ENCODE measurements at places on chromosomes 2 and 18.

DNA sequence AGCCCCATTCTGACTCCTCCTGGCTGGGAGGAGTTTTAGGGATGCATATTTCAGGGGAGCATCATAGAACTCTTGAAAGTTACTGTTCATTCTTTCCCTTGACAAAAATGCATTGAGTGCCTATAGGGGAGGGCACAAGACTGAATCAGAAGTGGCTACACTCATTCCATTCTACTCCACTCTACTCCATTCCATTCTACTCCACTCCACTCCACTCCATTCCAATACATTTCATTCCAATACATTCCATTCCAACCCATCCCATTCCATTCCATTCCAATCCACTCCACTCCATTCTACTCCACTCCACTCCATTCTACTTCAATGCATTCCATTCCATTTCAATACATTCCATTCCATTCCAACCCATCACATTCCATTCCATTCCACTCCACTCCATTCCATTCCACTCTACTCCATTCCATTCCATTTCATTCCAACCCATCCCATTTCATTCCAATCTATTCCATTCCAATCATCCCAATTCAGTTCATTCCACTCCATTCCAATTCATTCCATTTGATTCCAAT lies 110.8 kb downstream of the LOXHD1 start:
- no peak for DNase-seq

- DNase-seq = no peak
These were observed 40.7 kb downstream of the SLC39A10 start for GRCh38 chr2:195697681-195698220.

DNA sequence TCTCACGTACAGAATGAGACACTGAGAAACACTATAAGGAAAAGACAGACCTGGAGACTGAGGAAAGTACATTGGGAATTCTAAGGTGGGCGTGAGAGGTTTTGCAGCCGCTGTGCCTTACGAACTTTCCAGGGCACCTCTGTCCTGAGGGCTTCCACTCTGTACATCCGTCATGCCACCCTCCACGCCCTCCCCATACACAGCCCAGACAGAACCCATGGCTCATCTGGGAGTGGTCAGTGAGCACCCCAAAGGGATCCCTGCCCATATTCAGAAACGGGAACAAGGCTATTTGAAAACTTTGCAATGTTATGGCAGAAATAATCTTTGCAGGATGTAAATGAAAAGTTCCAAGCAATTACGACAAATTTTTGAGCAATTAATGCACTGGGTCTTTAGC lies 95.4 kb upstream of the ZNF532 start:
- DNase-seq = no peak

- no peak for DNase-seq
These were observed 33.7 kb upstream of the TAF1B start for GRCh38 chr2:9809448-9810088.

DNA sequence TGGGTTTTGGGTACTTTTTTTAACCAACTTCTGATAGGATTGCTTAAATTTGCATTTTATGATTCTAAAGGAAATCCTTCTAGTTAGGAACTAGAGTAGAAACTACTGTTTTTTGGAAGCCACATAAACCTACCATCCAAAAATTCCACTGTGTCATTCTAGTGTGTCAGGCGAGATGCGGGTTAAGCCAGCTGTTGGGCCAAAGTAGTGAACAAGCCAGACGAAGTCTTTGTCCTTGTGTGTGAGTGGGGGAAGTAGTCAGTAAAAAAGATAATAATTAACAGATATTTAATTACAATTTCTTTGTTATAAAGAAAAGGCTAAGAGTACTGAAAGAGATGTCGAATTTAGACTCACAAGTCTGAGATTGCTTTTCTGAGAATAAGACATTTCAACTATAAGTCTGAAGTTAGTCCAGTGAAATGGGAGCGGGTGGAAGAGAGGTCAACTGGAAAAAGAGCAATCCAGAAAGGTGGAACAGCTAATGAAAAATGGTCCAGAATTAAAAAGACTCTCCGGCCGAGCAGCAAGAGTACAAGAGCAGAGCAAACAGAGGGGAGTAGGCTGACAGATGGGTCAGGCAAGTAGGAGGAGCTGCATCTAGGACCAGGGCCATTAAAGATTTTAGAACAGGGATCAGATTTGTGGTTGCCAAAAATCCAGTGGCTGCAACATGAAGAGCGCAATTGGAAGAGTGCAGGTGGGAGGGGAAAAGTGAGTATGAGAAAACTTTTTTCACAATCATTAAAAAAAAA lies 1.5 kb downstream of the EPB41L5 start:
- no peak for DNase-seq

DNA sequence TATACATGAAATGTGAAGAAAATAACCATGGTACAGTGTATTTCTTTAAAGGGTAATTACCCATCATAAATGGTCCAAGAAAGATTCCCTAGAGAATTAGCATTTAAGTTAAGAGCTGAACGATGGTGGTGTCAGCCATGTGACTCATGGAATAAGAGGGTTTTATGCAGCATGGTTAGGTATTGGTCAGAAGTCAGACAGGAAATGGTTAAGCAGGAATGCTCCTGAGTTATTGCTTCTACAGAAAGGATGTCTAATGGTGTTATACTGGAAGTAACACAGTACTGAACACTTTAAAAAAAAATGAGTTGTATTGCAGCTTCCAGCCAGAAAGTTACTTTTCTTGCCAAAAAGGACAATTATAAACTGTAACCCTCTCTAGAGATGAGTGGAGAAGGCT lies 72.7 kb upstream of the UBE2E3 start:
- no peak for DNase-seq

- no peak for DNase-seq
These were observed 103.6 kb upstream of the SERPINE2 start for GRCh38 chr2:224142397-224143312.

DNA sequence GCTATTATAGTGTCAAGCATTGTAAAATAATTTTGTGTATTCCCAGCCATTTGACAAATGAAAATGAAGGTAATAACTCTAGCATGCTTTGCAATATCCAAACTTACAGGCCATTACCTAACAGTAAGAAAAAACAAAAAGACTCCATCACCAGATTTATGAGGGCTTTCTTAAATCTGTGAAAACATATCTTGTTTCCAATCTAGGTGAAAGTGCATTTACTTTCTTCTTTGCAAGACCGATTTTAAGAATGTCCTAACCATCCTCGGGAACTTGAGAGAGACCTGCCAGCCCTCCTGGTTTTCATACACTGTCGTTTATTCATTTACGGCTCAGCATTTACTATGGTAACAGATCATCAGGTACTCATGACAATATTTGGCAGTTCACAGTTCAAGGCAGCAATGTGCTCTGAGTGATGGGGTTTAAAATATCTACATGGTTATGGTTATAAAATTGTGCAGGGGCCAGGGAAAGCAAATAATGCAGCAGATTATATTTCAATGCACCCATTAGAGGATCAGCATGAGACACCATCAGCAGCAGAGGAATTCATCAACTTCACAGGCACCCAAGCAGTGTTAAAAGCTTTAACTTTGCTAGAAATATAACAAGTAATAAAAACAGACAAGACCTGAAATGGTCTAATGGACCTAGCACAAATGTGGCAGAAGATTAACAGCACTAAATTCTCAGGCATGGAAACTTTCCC lies 34.4 kb upstream of the PARD3B start:
- DNase-seq = no peak

DNA sequence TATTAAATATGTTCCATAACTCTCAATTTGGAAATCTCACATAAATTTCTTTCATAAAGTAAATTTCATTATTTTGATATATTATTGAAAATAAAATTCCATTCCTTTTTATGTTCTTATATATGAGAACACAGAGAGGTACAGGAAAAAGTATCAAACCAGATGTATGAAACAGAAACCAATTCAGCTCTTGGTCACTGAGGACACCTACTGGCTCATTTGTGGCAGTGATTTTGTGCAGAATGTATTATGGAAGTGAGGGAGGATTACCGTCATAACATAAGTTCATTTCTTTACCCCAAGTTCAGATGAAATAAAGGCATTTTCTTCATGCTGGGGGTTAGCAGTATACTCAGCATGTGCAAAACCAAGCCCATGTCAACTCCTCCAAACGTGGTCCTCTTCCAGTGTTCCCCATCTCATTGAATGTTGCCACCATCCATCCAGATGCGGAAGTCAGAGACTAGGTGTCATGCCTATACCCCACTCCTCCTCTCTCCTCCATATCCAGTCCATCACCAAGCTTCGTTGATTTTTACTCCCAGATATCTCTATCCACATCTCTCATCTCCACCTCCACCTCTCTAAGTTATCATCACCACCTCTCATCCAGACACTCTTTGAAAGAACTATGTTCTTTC lies 41.7 kb upstream of the MALL start:
- no peak for DNase-seq

GRCh38 chr2:179857236-179857635 lies 4.2 kb downstream of the ZNF385B start:
- DNase-seq = no peak

- DNase-seq = no peak
These were observed 645 bp downstream of the MIB1 start for GRCh38 chr18:21741312-21741561.

DNA sequence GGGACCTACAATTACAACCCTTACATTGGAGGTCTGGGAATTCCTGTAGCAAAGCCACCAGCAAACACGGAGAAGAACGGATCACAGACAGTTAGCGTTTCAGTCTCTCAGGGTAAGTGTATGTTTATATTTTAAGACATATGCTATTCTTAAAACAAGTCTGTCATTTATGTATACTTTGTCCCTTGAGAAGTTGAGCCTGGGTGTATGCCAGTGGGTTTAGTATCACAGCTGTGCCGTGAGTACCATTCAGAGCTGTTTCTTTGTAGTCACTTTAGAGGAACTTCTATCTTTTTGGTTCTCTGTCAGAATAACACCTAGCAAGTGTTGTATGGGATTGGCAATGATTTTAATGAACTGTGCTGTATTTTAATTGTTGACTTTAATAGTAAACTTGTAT lies 125.6 kb downstream of the BIRC6 start:
- no peak for DNase-seq

DNA sequence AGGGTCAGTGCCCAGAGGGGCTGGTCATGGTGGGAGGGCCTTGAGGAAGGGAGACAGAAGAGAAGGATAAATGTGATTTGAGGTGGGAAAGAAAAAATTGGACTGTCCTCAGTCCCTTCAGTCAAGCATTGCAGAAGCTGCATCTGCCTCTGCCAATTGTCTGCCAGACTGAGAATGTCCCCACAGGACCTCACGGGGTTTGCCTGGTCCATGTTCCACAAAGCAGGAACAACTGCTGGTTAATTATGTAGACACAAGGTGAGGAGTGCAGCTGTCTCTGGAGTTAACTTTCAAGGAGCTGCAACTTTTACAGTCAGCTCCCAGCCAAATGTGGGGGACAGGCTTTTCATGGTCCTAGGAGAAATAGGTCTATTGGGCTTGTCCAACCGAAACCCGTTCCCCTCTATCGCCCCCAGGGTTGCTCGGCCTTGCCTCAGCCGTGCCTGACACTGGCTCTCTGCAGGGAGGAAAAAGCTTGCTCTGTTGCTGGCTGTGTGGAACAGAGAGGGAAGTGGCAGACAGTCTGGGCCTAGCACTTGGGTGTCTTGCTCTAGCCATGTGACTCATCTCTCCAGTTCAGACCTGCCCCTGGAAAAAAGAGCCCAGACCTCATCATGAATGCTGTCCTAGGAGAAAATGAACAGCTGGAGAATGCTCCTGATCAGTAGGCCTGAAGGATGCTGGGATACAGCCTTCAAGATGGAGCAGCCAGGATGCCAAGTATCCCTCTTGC lies 31.1 kb upstream of the PAX8 start:
- no peak for DNase-seq

DNA sequence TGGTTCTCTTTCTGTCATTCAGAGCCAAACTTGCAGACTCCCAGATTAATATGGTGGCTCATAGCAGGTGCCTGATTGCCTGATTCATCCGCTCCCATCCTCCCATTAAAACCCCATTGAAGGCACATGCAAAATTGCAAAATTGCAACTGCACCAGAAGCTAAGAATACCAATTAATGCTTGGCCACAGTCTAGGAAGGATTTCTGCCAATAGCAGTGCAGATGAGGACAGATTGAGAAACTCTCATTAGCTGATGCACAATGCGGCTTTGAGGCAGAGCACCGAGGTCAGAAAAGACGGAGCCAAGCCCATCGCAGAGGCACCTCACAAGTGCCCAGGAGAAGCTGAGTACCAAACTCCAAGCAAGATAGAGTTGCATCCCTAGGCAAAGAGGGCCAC lies 172.8 kb downstream of the ARL4C start:
- DNase-seq = no peak

DNA sequence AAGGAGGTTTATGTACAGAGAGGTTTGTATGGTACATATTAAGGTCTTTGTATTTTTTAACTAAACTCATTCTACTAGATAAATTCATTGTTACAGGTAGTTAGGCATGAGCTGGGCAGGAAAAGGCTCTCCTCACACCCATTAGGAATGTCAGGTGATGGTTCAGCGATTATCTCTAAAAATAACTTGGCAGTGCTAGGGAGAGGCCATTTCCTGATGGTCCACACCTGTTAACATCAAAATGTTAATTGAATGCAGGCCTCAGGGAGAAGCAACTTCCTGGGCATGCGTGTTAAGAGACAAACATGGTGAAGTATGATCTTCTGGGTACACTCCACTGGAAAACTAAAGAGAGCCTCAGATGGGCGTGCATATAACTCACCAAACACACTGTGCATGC lies 73.6 kb downstream of the ARL6IP6 start:
- DNase-seq = no peak

DNA sequence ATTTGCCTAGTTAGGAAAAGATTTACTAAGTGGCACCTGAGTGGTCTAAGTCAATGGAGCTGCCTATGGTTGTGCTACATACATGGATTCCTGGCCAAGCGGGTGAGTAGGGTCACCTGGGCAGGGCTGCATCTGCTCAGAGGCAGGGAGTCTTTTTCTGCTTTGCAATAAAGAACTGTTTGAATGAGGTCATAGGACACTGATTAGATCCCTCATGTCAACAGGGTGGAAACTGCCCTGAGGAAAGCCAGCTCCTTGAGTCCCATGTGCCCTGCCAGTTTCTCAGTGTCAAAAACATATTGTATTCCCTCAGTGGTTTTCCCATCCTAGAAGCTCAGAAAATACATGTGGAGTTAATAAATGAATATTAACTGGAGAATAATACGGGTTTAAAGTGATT lies 4.6 kb downstream of the LAMA3 start:
- no peak for DNase-seq

GRCh38 chr2:197982565-197982964 lies 178.2 kb downstream of the PLCL1 start:
- DNase-seq = no peak

GRCh38 chr2:91974401-91975129 lies 2896.7 kb upstream of the TEKT4 start:
- no peak for DNase-seq

DNA sequence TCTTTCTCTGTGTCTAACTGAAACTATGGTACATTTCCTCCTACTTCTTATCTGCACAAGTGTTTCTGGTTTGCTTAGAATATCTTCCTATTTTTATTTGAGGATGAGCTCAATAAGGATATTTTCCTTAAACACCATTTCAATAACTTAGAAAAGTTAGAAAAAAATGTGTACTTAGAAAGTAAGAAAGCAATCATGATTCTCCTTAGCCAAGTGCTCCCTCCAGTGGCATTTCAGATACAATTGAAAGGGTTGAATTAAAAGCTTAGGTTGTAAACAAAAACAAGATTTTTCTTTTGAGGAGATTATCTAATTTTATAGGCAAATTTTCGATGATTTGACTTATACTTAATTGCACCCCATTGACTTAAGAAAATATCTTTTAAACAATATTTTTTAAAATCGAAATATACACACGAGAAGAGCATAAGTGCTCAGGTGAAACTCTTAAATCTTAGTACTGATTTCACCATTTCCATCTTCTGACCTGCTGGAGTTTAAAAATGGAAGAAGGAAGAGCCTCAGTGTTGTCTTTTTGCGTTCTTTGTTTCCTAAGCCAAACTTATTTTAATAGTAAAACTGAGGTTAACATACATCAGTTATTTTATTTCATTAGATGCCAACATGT lies 26.9 kb downstream of the C18orf63 start:
- peak; percentile 52 for DNase-seq

GRCh38 chr2:18218160-18218933 lies 339.9 kb downstream of the KCNS3 start:
- no peak for DNase-seq

Data from naive B cell (primary cell).